ENCODE measurements at places on chromosomes 1 and 21.
A peak's percentile ranks its signal among the peaks of the same experiment; 100 is the strongest.

GRCh38 chr21:41211060-41211805 lies 43.3 kb downstream of the BACE2 start:
- DNase-seq, result no peak

GRCh38 chr1:3170561-3171453 lies 101.8 kb downstream of the PRDM16 start:
- DNase-seq, result no peak

DNA sequence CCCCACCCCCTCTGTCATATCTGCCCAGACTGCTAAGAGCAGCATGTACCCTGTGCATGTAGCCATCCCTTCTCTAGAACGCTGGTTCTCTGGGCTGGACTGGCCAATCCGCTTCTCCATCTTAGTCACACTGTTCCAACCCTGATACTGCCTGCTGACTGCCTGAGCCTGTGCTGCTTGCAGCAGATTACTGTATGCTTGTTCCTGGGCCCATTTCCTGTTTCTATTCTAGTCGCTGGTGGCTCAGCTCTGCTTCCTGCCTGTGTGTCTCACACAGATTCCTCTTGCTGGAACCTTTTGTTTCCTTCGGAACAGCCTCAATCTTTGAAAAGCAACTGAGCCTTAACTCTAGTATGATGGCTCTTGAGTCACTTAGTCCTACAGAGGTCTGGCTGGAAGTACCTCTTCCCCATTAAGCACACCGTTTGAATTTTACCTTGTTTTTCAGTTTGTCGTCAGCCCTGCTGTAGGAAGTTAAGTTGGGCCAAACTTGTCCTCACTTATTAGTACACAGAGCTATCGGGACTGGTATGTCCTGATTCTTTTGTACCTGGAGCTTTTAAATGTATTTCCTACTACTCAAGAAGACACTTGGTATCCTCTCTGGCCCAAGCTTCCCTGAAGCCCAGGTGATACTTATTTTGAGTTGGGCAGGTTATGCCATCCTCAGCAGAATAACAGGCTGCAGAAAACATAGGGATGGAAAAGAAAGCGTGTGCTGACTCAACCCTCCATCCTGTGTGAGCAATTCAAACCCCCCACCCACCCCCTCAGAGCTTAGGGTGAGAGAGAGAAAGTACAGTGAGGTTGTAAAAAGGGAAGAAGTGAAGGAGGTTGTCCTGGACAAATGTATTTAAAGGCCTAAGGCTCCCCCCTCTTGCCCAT lies 43.4 kb upstream of the PIGV start:
- DNase-seq, result peak; percentile 99

- DNase-seq, result peak; percentile 38
These were observed 17.0 kb downstream of the HIPK1 start for GRCh38 chr1:113946112-113946511.

DNA sequence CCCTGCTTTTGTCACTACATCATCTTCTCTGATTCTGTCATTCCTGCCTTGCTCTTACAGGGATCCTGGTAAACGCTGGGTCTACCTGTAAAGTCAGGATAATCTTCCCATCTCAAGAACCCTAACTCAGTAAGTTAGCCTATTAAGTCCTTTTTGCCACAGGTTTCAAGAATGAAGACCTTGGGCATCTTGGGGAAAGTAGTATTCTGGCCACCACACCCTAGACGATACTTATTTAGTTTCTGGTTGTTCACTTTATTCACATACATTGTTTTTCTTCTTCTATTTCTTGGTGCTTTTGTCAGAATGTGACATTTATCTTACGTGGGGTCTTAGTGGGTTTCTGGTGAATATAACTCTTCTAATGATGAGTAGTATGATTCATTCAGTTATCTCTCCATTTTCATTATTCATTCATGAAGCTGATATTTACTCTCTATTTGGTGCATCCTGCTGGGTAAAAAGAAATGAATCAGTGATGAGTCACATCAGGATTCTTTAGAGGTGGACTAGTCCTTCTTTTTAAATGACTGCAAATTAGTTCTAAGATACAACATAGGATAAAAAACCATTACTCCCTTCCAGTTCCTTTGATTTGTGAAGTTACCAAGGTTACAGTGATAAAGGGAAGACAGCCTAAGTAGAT lies 514.4 kb upstream of the B3GALT2 start:
- no peak for DNase-seq

DNA sequence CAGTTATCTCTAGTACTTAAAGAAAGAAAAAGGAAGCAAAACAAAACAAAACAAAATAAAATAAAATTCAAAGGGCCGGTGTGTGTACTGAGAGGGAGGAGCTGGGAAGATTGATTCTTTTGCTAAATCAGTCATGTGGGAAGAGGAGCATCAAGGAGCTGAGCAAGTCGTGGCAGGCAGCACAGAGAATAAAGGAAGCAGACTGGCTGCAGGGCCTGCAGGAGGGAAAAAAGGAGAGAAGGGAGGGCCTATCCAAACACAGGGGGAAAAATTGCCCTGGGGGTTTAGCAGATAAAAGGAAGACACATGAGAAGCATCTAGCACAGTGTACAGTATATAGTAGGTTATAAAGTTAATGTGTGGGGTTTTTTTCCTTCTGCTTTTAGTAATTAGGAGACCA lies 27.6 kb downstream of the AGO4 start:
- DNase-seq, result no peak

- no peak for DNase-seq
These were observed 1.5 kb downstream of the PARP1 start for GRCh38 chr1:226406401-226406881.

GRCh38 chr1:218498056-218498938 lies 153.2 kb downstream of the TGFB2 start:
- DNase-seq, result no peak

DNA sequence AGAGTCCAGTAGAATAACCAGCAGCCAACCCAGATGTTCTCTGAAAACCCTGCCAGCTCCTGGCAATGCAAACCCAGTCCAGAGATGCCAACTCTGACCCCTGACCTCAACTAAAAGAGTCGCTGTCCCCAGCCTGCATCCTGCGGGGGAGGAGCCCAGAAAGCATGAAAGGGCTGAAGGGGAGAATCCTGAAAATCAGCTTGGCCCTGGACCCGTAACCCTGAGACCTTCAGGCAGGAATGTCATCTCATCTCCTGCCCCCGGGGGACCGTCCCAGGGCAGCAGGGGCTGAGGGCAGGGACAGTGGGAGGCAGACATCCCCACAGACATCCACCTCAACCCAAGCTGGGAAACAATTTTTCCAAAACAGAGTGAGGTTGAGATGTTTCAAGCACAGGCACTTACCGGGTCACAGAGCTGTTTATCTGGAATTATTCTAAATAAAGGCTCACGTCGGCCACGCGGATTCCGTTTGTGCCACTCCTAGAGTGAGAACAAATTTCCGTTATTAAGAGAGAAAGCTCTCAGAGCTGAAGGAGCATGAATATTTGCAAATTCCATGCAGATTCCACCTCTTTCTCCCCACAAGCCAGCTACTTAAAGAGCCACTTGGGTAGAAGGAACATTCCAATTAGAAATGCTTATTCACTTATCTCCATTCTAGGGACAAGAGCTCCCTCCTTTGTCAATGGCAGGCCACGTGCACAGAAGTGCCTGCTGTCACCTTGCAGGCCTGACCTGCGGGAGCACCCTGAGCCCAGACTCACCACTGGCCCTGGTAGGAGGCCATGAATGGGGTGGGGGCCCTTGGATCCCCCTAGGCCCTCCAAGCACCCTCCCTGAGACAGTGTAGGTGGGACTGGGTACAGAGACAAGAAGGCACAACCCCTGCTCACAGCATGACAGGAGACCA lies 240.1 kb downstream of the NPHP4 start:
- DNase-seq, result no peak

- DNase-seq, result no peak
These were observed 7.4 kb downstream of the TADA1 start for GRCh38 chr1:166868639-166869038.

DNA sequence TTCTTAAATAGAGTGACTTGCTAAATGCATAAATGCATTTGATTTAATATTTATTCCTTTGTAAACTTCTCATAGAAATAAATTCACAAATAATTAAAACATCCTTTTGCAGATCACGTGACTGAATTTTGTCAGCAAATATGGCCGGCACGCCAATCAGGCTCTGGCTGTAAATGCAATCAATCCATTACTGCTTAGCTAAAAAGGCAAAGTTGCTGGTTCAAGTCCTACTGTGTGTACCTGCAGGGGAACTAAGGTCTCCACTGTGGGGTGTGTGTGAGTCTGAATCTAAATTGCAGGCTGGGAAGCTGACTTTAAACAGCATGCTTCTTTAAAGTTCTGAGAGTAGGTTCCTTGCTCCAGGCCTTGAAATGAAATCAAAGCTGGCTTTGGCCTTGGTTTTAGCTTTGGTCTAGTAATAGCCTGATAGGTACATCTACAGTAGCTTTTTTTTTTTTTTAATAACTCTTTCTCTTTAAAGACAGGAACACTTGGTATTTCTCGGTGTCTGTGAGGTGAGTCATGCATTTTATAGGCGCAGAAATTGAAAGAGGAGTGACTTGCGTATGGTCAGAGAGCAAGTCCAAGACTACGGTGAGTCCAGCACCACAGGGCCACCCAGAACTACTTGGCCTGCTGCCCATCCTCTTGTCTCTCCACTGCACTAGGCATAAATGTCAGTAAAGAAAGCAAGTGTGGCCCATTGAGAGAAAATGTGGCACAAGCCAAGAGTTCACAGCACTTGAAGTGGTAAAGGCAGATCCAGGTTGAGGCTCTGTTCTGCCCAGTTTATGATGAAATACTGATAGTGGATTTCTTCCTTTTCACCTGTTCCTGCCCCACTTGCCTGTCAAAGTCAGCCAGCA lies 36.2 kb upstream of the LYST start:
- no peak for DNase-seq

GRCh38 chr21:32463367-32463766 lies 50.9 kb downstream of the EVA1C start:
- DNase-seq, result no peak

GRCh38 chr1:74161497-74161896 lies 36.5 kb downstream of the LRRIQ3 start:
- DNase-seq, result no peak

GRCh38 chr1:234458352-234459017 lies 20.5 kb downstream of the TARBP1 start:
- DNase-seq, result no peak

DNA sequence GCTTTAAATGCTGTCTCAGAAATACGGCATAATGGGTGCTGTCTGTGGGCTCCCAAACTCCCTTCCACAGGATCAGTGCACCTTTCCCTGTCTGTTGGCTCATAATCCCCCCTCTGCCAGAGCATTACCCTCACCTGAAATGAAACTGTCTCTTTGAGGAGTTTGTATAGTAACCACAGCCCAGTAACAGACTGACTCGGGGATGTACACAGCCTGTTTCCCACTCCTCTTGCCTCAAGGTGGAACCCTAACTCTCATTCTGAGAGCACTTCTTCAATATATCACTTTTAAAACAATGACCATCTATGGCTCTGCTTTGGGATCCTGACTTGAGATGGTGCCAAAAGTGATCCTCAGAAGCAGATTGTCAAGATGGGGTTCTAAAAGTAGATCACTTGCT lies 332.5 kb downstream of the AMY1C start:
- no peak for DNase-seq
